ENCODE measurements at places on chromosomes 11 and 22. TPM values are rescaled to one million over a fixed set of nuclear protein-coding genes. Genes with fewer than 3 reads are reported as not detected.

OLFML1 gene
- 8.4 TPM for total RNA-seq

MEI1 gene
- 1.8 TPM for total RNA-seq

DNA sequence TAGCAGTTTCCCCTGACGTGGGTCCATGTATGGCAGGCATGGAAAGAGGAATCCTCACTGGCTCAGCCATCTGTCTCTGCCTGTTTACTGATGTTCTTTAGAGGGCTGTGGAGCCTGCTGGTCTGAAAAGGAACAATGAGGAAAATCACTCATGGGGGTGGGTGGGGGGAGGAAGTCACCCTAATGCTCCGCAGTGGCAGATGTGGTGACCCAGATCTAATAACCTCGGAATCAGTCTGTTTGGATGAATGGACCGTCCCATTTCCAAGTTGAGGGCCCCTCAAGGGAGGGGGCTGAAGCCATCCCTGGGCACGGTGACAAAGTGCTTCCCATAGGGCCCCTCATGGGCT, 4.4 kb downstream of the BCR start:
- no peak for DNase-seq

GRCh38 chr11:98358551-98358950, 662.2 kb upstream of the CNTN5 start:
- no peak for DNase-seq

GRCh38 chr11:130314184-130314749, 450 bp downstream of the ZBTB44 start:
- no peak for DNase-seq

- no peak for DNase-seq
These were observed 64.0 kb downstream of the KCNQ1 start for GRCh38 chr11:2508793-2509192.

DNA sequence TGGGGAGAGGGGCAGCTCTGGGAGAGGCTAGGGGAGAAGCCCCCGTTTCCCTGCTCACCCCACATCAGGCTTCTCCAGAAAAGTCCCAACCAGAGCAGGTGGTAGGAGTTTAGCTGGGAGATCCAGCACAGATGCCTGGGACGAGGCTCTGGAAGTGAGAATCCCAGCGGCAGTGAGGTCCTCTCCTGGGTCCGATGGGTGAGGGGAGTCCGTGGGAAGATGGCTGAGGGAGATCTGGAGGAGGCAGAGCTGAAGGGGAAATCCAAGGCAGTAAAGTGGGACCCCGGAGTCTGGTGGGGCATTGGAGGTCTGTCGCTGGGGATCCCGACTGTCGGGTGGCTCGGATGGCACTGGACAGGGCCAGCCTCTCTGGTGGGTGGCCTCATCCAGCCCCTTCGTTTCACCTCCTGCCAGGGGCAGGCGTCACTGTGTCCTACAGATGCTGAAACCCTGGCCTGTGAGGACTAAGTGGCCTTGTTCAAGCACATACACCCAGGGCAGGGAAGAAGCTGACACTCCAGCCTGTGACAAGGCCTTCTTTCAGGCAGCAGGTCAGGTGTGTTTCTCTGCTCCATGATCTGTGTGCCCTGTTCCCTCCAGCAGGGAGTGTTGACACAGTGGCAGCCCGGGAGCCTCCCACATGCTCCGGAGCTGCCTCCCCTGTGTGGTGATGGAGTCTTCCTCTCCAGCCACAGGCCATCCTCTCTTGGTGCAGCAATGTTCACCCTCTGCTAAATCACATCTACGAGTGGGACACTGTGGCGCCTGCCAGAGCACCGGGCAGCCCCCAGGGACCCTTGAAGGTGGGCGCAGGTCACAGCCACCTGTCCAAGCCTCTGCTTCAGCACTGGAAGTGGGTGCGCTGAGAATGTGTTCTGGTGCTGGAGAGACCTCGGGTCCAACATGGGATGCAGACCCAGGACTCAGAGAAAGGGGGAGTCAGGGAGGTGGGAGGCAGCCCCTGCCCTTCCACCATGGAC, 850.8 kb downstream of the BRD1 start:
- DNase-seq: no peak

GRCh38 chr22:45998638-45999378, 21.8 kb upstream of the WNT7B start:
- no peak for DNase-seq

GRCh38 chr11:130655300-130655699, 206.9 kb downstream of the ADAMTS15 start:
- DNase-seq: no peak

- no peak for DNase-seq
These were observed 122.2 kb upstream of the SYN3 start for GRCh38 chr22:33180356-33180755.

DNA sequence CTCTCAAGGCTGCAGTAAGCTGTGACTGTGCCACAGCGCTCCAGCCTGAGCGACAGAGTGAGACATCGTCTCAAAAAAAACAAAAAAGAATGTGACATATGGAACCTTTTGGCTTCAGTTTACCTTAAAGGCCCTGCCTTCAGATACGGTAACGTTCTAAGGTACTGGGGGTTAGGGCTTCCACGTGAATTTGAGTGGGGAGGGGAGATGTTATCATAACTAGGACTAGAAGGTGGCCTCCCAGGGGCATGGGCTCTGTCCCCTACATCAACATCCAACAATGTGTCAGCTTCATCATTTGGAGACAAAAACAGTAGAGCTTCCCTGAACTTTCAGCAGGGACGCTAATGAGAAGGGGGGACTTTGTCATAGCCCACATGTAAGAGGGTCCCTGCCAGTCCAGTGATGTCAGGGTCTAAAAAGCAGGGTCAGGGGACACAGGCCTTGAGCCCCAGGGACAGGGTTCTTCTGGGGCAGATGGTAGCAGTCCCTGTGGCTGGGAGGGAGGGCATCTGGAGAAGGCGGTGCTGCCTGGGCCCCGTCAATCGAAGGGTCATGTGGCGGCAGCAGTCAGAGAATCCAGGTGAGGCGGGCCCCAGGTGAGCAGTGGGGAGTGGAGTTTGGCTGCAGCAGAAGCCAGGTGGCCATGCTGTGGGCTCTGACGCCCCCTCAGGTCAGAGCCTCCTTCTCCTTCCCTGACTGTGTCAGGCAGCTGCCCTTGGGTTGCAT, 79.8 kb downstream of the BCR start:
- no peak for DNase-seq

DNA sequence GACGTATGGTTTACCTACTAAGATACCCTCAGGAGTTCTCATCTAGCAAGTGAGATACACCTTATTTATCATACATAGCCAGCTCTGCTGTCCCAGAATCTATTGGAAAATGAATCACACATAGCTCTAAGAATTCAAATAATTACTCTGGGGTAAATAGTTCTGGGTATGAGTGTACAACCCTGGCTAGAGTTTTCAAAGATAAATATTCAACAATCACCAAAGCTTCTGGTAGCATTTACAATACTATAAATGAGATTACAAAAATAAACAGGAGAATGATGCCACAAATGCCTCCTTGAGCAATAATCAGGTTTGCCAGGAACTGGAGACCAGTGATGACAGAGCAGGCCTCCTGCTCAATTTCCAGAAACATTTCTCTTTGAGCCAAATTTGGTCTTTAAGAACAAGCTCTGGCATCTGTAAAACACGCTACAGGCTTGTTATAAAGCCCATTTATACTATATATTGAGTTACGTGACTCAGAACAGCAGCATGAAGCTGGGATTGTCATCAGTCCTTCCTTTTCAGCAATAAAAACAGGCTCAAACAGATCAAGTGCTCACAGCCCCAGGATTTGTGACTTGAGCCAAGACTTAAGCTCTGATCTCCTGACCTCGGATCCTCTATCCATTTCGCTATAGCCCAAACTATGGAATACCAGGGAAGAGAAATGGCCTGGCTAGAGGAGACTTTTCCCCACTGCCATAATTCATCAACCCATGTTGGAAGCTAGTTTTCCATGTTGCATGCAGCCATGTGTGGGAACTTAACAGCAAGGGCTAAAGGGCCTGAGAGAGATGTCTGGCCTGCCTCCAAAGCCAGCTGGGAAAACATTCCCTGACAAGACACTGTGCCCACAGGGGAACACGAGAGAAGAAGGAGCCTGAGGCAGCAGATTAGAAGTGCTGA, 19.7 kb downstream of the RAB30 start:
- DNase-seq: no peak

GRCh38 chr22:46078241-46079092, 71.9 kb upstream of the PPARA start:
- no peak for DNase-seq

DNA sequence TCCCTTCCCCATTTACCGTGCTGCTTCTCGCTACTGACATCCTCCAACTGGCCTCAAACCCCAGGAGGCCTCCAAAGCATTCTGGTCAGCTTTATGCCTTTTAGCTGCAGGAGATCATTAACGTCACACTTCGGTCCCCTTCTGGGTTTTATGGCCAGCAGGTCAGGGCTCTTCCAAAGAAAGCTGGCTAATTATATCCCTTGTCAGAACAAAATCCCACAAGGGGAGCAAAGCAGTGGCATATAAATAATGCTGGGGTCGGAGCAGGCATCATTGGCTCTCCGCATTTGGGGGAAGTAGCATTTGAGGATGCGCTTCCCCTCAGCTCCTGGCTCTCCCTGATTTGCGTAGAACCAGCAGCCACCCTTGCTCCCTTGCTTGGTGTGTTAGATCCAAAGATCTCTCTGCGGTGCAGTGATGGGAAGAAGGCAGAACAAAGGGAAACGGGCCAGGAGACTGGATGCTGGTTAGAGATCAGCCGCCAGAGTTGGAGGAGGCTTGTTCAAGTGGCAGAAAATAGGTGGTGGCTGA, 117.4 kb downstream of the DBX1 start:
- no peak for DNase-seq

DNA sequence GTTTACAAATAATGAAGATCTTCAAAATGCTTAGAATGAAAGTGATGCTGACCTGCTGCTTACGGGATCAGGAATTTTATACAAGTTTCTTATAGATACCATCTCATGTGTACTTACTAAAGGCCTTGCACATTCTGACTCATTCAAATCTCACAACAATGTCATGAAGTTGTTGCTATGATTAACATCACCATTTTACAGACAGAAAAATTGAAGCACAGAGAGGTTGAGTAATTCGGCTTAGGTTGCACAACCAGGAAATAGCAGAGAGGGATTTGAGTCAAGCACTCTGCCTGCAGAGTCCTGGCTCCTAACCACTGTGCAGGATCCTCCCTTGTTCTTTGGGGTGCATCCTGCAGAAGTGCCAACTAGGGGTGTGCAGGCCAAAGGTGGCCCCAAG, 471.9 kb downstream of the MIAT start:
- DNase-seq: no peak

DNA sequence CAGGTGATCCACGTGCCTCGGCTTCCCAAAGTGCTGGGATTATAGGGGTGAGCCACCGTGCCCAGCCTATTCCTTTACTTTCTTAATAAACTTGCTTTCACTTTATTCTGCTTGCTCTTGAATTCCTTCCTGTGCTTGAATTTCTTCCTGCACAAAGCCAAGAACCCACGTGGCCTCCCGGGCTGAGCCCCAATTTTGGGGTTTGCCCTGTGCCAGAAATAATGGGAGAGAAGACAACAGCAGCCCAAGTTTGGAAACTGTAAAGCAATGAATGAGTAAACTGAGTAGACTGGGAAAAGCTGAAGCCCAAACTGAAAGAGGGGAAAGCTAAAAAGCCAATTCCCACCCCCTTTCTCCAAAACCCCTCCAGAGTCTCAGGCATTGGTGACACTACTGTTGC, 136.4 kb downstream of the NECTIN1 start:
- peak; percentile 27 for DNase-seq

DNA sequence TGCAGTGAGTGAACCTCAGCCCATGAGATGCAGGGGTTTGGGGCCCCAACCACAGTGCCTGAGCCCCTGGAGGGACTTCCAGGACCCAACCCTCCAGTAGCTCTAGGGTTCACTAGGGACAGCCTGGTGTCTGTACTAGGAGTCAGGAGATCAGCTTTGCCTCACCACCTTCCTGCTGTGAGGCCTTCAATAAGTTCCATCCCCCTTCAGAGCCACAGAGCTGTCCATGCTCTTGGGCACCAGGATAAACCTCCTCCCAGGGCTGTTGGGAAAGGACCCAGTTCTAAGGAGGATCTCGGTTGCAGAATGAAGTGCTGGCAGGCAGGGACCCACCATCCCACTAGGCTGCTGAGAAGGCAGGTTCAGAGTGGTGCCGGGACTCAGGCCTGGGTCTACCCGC, 9.7 kb downstream of the ARHGEF17 start:
- no peak for DNase-seq

GRCh38 chr11:107011977-107012376, 6.3 kb downstream of the GUCY1A2 start:
- DNase-seq: no peak

DNA sequence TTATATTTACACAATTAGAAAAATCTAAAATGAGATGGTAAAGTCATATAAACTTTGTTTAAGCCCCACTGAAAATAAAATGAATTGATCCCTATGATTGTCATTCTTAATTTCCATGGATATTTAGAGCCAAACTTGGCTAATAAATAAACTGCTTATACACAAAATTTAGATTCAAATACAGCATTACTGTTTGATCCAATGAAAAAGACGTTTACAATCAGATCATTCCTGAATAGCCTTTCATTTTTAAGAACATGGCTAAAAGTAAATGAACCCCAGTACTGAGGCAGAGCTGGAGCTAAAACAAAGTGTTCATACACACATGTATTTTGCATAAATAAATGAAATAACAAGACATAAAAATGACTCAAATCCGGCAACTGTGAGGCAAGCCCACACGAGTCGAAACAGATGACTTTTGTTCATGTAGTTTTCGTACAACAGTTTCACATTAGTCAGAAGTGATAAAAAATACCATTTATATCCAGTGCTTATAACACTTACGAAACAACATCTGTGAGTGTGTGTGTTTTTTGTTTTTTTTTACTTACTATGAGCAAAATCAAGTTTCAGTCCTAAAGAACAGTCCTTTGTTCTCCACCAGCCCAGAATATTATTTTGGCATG, 386.5 kb downstream of the SOX6 start:
- no peak for DNase-seq

DNA sequence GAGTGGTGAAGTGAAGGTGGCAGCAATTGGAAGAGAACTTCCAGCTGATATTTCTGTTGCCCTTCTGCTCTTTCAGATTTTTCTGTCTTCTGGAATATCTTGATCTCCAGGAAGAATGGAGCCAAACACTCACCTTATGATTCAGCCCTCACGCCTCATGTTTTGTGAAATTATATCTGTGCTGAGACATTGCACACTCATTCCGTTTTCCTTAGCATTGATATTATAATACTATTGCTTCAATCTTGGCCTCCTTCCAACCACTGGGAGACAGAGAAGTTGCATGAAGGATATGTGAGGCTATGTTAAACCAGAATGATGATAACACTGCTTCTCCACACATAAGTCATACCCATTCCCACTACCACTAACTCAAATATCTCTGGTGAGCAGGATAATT, 177.9 kb downstream of the ETS1 start:
- DNase-seq: no peak
